Activated T-cell treated with anti-CD3 and anti-CD28 coated beads for 4 hours (primary cell): ENCODE measurements at places on chromosomes 7 and 10.

DNA sequence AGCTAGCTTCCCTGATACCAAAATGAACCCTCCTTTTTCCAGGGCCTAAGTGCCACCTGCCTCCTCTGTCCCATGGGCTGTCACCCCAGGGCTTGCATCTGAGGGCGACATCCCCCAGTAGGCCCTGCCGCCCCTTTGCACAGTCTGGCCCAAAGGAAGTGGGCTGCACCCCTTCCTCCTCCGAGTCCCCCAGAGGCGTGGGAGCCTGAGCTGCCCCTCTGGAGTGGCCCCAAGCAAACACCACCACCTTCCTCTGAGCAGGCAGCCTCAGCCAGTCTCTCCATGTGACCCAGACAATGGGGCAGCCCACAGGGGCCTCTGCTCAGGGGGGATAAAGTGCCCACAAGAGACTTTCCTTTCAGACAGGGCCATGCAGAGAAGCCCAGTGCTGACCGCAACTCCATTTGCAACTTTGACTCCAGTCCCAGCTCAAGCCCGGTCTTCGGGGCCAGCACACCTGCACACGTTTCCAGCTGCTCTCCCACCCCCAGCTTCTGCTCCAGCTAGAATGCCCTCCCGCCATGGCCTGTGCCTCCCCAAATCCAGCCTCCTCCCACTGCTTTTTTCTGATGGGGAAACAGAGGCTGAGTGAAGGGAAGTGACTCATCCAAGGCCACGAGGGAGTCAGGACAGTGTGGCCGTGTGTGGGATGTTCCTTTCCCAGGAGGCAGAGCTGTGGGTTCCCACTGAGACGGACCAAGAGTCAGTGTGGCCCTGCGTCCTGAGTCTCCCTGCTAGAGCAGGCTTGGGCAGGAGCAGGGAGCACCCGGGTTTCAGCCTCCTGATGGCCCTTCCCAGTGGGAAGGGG, 111.9 kb downstream of the ZMIZ1 start:
- DNase-seq: no peak

- no peak for DNase-seq
These were observed 55.4 kb upstream of the RNF32 start for GRCh38 chr7:156585025-156585648.

- no peak for DNase-seq
These were observed 13.1 kb downstream of the PHKG1 start for GRCh38 chr7:56079450-56080185.

- no peak for DNase-seq
These were observed 152.6 kb upstream of the FZD8 start for GRCh38 chr10:35794703-35795102.

GRCh38 chr7:31054608-31055278, 2.6 kb downstream of the ADCYAP1R1 start:
- DNase-seq: no peak

- no peak for DNase-seq
These were observed 113.3 kb downstream of the CYTH3 start for GRCh38 chr7:6159097-6159483.

DNA sequence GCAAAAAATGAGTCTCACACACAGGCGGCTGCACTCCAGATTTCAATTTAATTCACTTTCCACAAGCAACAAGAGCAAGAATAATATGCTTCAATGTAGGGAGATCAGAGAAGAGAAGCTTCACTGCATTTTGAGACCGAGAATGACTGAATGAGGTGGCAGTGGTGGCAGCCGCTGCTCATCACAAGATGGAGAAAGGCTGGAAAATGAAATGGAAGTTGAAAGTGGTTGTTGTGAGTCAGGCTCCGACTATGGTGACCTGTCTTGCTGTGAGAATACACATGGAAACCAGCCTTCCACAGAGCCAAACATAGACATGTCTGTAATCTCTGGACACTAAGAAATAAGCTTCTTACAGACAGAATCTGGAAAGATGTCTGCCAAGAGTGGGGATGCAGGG, 499.6 kb upstream of the LRRN3 start:
- DNase-seq: no peak

- no peak for DNase-seq
These were observed 33.3 kb downstream of the LEP start for GRCh38 chr7:128274246-128274883.

- no peak for DNase-seq
These were observed 10.9 kb downstream of the SCART1 start for GRCh38 chr10:133464582-133465031.

GRCh38 chr10:4691301-4691700, 134.7 kb upstream of the AKR1E2 start:
- no peak for DNase-seq

DNA sequence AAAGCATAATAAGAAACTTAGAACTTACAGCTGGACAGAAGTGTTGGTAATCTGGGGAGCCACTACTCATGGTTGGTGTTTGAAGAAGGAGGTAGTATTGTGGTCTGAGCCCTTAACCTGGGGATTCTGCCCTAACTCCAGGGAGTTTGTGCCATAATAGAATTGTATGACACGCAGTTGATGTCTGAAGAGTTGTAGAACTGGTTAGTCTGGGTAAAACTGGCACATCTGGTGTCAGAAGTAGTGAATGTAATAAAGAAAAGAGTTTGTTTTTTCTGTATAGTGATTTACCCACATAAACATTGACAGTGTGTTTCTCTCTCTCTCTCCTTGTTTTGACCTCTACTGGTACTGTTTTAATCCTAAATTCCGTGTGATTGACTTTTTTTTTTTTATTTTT, 448.1 kb upstream of the SEMA3D start:
- no peak for DNase-seq

DNA sequence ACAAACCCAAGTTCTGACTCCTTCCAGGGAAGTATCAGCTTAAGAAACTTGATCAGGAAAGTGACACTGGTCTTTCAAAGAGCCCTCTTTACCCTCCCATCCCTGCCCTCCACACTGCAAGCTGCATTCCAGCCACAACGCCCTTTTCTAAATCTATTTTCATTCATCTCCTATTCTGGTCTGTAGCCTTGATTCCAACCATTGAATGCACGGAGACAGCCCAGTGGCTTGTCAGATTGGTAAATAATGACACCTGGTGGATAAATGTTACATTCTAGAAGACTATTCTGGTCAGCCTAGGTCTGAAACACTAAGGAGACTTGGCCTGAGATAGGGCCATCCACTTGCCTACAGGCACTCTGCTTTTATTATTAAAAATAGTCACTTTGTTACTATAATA, 20.9 kb downstream of the MORN4 start:
- no peak for DNase-seq

DNA sequence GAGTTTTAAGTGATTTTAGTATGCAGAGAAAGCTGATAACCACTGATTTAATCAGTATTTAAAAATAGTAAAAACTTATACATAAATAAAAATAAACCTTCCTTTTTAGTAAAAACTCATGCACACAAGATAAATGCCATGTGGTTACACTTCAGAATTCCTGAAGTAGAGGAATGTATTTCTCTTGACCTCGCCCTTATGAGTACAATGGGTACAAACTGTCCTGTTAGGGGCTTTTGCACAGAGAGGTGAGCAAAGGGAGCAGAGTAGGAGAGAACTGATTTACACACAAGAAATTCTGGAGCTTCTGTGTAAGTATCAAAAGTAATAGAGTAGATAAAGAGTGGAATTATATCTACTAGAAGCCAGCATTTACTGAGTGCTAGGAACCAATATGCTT, 279.6 kb downstream of the PPP1R3A start:
- no peak for DNase-seq

GRCh38 chr10:43820663-43821062, 172.0 kb upstream of the ZNF32 start:
- no peak for DNase-seq

DNA sequence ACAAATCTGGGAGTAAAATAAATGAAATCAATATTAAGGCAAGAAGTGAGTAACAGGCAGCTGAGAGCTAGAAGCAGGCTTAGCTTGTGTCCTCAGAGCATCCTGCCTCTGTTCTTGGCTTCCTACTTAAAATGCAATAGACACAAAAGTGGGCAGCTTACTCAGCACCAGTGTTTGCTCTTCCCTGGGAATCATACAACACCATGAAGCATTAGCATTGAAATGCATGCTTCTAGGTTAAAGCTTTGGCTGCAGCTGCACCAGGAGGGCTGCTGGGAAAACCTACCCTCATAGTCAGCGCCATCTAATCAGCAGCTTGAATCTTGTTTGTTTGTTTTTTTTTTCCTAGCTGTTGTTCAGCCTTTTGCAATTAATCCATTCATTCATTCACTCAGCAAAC, 104.2 kb upstream of the VWC2 start:
- DNase-seq: no peak

DNA sequence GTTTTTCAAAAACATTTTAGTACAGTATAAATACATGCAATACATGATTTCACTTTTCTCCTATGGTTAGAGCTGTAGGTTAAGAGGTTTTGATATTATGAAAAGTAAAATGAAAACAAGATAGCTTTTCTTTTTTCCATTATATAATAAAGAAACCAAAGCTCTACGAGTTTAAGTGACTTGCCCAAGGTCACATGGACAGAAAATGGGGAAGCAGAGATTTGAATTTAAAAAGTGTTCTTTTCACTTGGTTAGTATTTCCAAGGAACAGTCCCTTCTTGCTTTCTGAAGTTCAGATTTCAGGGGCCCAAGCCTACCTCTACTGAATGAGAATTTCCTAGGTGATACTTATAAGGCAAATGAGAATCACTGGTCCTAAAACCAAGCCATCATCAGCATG, 13.2 kb upstream of the MAP3K8 start:
- no peak for DNase-seq

- no peak for DNase-seq
These were observed 62.7 kb upstream of the ABLIM1 start for GRCh38 chr10:114720685-114721278.

GRCh38 chr10:99809931-99810615, 27.6 kb downstream of the ABCC2 start:
- DNase-seq: no peak

DNA sequence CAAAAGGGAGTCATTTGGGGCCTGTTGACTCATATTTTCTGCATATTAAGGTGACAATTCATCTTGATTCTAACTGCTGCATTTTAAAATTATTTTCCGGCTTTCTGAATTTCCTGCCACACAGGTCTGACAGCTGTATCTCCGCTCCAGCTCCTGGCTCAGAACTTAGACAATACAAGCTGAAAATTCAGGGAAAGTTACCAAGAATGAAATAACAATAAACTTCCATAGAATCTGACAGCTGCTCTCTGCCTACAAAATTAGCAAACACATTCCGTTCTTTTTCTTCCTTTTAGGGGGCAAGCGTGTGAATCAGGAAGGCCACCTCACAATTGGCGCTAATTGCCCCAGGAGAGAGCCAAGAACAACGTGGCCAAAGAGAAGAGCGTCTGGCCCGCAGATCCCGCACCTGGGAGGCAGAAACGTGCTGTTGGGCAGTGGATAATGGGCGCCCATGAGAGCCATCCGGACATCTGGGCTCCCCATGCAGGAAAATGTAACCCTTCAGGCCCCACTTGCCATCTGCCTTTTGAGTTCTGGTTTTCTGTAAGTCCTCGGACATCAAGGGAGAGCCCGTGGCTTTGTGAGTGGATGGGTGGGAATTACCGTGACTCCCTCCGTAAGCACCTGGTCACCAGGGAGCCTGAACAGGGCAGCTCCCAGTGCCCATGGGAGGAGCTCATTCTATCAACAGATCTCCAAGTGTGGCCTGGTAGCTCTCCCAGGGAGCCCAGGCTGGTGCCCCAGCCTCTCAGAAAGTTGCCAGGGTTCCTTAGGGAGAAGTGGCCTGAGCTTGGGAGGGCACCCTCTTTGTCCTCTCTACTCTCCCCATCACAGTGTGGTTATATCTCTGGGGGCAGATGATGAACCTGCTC, 5.0 kb downstream of the CLRN3 start:
- no peak for DNase-seq

- DNase-seq: no peak
These were observed 62.2 kb downstream of the PODXL start for GRCh38 chr7:131494182-131494581.

- DNase-seq: no peak
These were observed 57.0 kb downstream of the P4HA1 start for GRCh38 chr10:73039635-73040034.

DNA sequence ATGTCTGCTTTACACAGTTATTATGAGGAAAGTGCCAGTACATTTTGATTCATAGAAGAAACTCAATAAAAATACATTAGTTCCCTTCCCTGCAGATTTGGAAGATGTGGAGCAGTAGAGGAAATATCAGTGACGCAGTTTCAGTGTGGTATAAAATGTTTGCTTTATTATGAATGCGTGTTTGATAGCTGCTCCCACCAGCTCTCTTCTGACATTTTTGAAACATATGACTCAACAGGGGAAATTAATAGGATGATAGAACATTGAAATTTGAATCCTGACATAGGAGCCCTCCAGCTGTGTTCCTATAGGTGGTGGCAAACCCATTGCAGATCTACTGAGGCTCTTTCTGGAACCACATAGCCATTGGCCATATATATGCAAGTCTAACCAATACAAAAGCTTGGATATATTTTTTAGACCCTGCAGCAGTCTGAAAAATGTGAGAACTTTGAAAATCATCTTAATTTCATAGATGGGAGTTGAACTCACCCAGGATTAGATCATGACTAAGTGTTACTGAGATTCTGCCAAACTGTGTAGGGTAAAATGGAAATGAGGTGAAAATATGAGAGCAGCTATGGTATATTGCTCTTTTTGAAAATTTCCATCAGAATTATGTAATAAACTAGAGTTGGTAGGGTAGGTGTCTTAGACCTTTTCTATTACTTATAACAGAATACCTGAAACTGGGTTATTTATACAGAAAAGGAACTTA, 47.8 kb downstream of the BZW2 start:
- DNase-seq: no peak

DNA sequence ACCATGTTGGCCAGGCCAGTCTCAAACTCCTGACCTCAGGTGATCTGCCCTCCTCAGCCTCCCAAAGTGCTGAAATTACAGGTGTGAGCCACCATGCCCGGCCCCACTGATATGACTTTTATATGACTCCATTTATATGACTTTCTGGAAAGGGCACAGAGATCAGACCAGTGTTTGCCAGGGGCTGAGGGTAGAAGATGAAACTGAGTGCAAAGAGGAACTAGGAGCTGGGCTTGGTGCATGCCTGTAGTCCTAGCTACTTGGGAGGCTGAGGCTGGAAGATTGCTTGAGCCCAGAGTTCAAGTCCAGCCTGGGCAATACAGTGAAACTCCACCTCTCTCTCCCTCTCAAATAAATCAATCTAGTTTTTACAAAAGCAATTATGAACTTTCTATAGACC, 7.5 kb downstream of the BRAF start:
- DNase-seq: no peak

- no peak for DNase-seq
These were observed 916.4 kb downstream of the LRMDA start for GRCh38 chr10:76347832-76348231.

- no peak for DNase-seq
These were observed 1082.4 kb downstream of the KCNMA1 start for GRCh38 chr10:76555067-76555670.
